SIG-M5 (cell line): ENCODE measurements at places on chromosomes 4 and X.

GRCh38 chrX:31459361-31459760, 387.5 kb upstream of the FTHL17 start:
- DNase-seq = no peak

- DNase-seq = no peak
Observed at GRCh38 chr4:123480706-123481418, 84.3 kb downstream of the SPRY1 start.

GRCh38 chr4:74752798-74753197, 41.5 kb downstream of the BTC start:
- no peak for DNase-seq

GRCh38 chr4:16066586-16067128, 17.2 kb downstream of the PROM1 start:
- no peak for DNase-seq

GRCh38 chrX:140572724-140573123, 67.9 kb upstream of the SOX3 start:
- no peak for DNase-seq

GRCh38 chrX:136211766-136212556, 39.2 kb downstream of the MAP7D3 start:
- DNase-seq = no peak

- DNase-seq = no peak
Observed at GRCh38 chr4:176123710-176124407, 58.2 kb downstream of the WDR17 start.

- no peak for DNase-seq
Observed at GRCh38 chrX:107008034-107008433, 8.0 kb upstream of the MORC4 start.

GRCh38 chr4:42786350-42787078, 106.0 kb upstream of the GRXCR1 start:
- DNase-seq = no peak

DNA sequence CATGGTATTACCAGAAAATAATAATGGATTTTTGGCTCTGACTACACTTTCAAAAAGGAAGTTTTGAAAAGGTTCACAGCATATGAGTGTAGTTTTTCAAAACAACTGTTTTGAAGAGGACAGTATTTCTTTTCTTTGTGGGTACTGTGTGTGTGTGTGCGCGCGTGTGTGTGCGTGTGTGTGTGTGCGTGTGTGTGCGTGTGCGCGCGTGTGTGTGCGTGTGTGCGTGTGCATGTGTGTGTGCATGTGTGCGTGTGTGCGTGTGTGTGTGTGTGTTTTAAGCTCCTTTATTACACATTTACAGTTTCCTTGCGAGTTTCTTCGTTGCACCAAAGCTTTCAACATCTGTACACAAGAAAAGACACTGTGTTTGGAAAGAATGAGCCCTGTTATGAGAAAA, 755.4 kb downstream of the SH3BGRL start:
- DNase-seq = no peak

DNA sequence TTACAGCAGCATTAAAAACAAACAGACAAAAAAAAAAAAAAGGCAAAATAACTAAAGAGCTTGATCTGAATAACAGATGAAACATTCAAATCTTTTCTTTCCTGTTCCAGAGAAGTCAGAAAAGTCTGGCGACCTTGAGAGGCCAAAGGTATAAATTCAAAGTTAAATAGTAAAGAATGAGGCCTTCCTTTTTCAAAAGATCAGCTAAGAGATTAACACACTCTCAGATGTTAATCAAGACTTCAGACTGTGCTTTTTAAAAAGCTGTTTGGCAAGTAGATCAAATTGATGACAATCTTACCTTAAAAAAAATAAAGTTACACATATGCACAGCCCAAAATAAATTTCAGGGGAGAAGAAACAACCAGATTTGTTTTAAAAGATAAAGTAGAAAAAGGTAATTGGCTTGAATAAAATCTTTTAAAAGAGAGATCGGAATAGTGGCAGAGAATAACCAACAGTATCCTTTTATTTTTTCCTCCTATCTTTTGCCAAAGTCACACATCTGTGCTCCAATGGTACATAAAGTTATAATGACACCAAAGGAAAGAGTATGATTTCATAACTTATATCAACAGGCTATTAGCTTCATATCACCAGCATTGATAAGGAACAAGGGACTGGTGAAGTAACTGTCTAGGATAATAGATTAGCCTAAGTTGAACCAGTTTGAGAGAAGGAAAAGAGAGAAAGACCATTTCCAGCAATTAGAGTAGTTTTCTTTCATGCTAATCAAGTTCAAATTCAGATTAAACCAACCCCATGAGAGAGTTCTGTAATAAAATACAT, 70.4 kb downstream of the METTL14 start:
- no peak for DNase-seq

DNA sequence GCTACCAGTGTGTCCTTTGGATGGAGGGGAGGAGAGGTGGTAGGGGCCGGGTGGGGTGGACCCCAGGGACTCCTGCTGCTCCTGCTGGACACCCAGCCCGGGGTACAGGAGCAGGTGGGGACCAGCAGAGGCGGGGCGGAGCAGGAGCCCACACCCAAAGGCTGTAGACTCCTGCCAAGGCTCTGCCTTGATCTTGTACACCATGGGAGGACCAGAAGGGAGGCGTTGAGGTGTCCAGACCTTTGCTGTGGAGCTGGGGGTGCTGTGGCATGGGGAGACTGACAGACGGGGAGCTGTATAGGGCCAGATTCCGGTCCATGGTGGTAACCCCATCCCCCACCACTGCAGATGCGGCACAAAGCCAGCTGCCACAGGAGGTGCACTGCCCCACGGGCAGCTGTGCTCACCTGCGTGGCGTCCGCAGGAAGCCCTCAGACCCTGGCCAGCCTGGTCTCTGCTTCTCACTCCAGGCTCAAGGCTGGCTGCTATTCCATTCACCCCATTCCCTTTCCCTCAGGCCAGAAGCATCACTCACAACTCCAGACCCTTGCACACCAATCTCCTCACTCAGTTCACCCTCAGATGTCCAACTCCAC, 5.0 kb upstream of the SLC26A1 start:
- DNase-seq = no peak

DNA sequence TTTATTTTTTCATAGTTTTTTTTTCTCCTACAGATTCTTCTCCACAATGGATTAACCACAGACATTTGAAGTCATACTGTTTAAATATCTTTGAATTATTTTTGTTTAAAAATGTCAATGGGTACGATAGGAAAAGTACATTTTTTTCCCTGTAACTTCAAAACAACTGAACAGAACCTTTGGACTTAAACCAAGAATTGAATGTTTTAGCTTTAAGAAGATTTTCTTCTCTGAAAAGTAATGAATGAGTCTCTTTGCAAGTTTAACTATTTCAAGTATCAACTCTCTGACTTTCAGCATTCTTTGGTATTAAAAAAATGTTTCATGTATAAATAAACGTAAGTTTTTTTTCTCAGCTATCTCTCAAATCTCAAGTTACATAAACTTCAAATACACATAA, 364.3 kb downstream of the FBXO8 start:
- DNase-seq = no peak

DNA sequence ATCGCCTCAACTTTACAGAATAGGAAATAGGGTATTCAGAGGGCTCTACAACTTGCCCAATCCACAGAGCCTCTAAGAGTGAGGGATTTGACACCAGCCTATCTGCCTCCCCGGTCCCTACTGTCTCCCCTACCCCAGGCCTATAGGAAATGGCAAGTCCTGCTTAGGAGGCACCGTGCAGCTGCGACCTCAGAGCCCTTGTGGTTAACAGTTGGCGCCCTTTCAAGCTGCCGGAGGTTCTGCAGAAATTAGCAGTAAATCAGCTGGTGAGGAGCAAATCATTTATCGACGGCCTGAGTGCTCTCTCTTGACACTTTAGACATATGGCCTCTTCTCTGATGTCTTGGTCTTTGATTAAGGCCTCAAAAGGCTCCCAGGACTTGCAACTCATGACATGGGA, 96.9 kb downstream of the CLNK start:
- DNase-seq = no peak

GRCh38 chrX:34877436-34877835, 65.2 kb upstream of the FAM47B start:
- DNase-seq = no peak

GRCh38 chrX:155169881-155170280, 46.4 kb upstream of the VBP1 start:
- no peak for DNase-seq

DNA sequence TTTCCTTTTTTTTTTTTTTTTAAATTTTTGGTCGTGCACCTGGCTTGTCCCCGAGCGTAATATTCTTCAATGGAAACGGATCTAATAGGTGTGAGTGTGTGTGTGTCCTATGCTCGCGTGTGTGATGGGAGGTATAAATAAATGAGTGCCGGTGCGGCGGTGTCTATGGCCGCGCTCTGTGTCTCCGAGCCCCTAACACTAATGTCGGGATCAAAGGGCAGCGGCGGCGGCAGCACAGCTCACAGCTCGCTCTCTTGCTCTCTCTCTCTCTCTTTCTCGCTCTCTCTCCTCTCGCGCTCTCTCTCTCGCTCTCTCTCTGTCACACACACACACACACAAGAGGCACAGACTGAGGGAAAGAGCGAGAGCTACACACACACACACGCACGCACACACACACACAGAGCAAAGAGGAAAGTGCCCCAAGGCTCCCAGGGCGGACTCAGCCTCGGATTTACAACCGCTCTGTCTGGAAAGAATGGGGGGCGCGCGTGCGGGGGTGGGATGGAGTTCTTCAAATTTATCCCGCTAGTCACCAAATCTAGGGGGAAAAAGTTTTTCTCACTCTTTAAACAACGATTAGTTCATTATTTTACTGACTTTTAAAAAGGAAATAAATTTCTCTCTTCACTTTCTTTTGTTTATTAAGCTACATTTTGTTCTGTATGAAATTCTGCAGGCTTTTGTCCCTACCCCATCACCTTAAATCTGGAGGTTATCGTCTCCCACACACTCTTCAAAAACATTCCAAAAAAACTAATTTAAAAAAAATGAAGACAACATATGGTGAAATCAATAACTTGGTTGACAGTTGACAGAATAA, at the start of gene ZNF827:
TSS of gene ZNF827 (minus strand) at position 206 of the 823 bp plus-strand sequence. CDS start 416 bp downstream, outside the sequence.
- no peak for DNase-seq

- no peak for DNase-seq
Observed at GRCh38 chr4:73674451-73674919, 54.2 kb upstream of the RASSF6 start.

- DNase-seq = no peak
Observed at GRCh38 chr4:39565878-39566600, 38.8 kb upstream of the UGDH start.

- no peak for DNase-seq
Observed at GRCh38 chrX:2434270-2435163, 66.3 kb downstream of the DHRSX start.

- DNase-seq = no peak
Observed at GRCh38 chr4:166838975-166839614, 395.2 kb downstream of the SPOCK3 start.

DNA sequence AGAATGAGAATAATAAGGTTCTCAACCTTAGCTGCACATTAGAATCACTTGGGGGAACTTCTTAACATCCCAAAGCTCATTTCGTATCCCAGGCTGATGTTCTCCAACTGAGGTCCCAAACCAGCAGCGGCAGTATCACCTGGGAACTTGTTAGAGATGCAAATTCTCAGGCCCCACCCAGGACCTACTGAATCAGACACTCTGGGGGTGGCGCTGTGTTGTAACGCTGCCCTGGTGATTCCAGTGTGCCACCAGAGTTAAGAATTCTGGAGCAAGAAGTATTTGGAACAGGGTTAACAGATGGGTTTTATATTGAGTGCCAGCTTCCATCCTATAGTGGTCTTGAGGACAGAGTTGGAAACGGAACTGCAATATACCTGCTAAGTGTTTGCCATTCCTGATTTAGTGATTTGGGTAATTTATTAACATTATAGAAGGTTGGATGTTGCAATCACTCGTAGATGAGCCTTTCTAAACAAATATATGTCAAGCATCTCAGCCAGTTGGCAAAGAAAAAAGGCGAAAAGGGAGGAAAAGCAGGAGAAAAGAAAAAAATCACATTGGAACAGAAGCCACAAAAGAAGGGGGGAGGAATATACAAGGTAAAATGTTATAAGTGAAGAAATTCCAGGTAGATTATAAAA, 141.0 kb downstream of the ARX start:
- no peak for DNase-seq

- no peak for DNase-seq
Observed at GRCh38 chrX:121307449-121307848, 260.0 kb downstream of the GLUD2 start.

DNA sequence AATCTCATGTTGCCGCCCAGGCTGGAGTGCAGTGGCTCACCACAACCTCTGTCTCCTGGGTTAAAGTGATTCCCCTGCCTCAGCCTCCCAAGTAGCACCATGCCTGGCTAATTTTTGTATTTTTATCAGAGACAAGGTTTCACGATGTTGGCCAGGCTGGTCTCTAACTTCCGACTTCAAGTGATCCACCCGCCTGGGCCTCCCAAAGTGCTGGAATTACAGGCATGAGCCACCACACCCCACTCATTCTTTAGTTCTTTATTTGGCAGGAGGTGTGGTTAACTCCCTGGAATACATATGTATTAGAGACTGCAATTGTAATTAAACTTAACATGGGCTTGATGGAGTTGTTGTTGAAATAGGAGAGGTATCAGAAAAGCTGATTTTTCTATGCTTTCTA, 1396.9 kb upstream of the IGFBP7 start:
- no peak for DNase-seq

- DNase-seq = no peak
Observed at GRCh38 chr4:1655676-1656075, 28.4 kb downstream of the FAM53A start.
